Neural crest cell (in vitro differentiated cells): ENCODE measurements at places on chromosomes 6 and 20. TPM values are rescaled to one million over a fixed set of nuclear protein-coding genes. Genes with fewer than 3 reads are reported as not detected.

The TSPYL1 gene
- total RNA-seq = 57.4 and 57.7 TPM in 2 replicates

The HRH3 gene
- 0.75 and 0.86 TPM in 2 replicates for total RNA-seq

The SPEF1 gene
- total RNA-seq = 0.54 and 0.55 TPM in 2 replicates

The UNC5CL gene
- total RNA-seq = 1.5 and 1.6 TPM in 2 replicates

The TMC2 gene
- total RNA-seq = not detected in 2 replicates

The BTN1A1 gene
- not detected in 2 replicates for total RNA-seq

The SNX5 gene
- 116 and 123 TPM in 2 replicates for total RNA-seq

The OR2H1 gene
- not detected in 2 replicates for total RNA-seq

The DAAM2 gene
- 17.6 and 18.2 TPM in 2 replicates for total RNA-seq

The BPIFB1 gene
- total RNA-seq = not detected in 2 replicates

The SLC32A1 gene
- total RNA-seq = 0.09 and 0.16 TPM in 2 replicates

The MACROD2 gene
- 4.0 and 6.4 TPM in 2 replicates for total RNA-seq

The FOXF2 gene
- not detected in 2 replicates for total RNA-seq

The TMEM244 gene
- not detected in 2 replicates for total RNA-seq

The CAP2 gene
- 21.8 and 24.3 TPM in 2 replicates for total RNA-seq

The PAX1 gene
- total RNA-seq = not detected in 2 replicates

The SLC35F1 gene
- total RNA-seq = 41.4 and 43.1 TPM in 2 replicates

The SIRPG gene
- not detected in 2 replicates for total RNA-seq

The LAMP5 gene
- total RNA-seq = 0.98 and 1.0 TPM in 2 replicates

The PDE7B gene
- 0.58 and 0.61 TPM in 2 replicates for total RNA-seq

The OPN5 gene
- total RNA-seq = not detected in 2 replicates

The TUBB2B gene
- total RNA-seq = 655 and 665 TPM in 2 replicates

The MEI4 gene
- 0.44 and 0.64 TPM in 2 replicates for total RNA-seq

The SERPINB1 gene
- 7.2 and 8.2 TPM in 2 replicates for total RNA-seq

The SHLD1 gene
- 5.0 and 6.9 TPM in 2 replicates for total RNA-seq

The CPNE5 gene
- total RNA-seq = 0.54 and 1.0 TPM in 2 replicates
